ENCODE measurements at places on chromosomes 1 and 21.
A peak's percentile ranks its signal among the peaks of the same experiment; 100 is the strongest.

DNA sequence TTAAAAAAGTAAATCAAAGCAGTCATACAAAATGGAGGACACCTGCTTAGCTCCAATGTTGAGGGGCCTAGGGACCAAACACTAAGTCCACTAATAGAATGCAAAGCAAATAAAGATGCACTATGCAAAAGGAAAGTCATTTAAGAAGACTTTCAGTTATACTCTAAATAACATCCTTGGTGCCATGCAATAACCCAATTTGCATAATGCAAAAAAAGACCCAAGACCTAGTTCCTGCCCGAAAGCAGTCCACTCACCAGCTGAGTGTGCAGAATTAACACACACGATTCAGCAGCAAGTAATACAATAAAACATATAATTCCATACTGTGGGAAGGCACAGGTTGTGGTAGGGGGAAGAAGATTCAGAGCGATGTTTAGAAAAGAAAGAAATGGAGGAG lies 101.8 kb downstream of the TGFBR3 start:
- DNase-seq = no peak

DNA sequence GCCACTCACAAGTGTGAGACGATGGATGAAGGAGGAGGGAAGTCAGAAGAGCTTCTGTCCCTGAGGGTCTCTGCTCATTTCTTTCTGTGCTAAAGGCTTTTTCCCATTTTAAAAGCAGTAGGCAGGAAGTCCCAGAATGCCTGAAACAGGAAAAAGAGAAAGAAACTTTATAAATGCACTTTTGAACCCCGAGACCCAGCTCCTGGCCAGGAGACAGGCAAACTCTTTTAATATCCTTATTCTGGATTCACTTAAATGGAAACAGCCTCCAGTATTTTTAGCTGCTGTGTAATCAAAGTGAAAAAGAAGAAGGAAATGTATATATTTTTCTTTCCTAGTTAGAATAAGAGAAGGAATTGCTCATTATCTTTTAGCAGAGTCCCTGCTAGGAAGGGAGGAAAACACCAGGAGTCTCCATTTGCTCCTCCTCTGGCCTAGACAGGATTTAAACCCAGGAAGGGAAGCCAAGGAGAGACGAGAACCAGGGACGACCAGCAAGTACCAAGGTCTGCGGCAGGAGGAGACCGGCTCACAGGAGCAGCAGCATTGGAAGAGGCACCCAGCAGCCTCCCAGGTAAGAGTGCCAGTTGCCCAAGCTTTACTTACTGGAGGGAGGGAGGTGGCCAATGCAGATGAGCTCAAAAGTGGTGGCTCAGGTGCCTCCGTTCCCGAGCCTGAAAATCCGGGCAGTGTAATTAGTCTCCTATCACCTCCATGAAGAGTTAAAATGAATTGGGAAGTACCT lies at the start of gene TNN:
TNN (plus strand) TSS at position 472 of the 745 bp plus-strand sequence. CDS start 9,586 bp downstream, outside the sequence.
- no peak for DNase-seq

GRCh38 chr1:172993640-172994039 lies 57.1 kb downstream of the TNFSF18 start:
- peak; percentile 86 for DNase-seq

DNA sequence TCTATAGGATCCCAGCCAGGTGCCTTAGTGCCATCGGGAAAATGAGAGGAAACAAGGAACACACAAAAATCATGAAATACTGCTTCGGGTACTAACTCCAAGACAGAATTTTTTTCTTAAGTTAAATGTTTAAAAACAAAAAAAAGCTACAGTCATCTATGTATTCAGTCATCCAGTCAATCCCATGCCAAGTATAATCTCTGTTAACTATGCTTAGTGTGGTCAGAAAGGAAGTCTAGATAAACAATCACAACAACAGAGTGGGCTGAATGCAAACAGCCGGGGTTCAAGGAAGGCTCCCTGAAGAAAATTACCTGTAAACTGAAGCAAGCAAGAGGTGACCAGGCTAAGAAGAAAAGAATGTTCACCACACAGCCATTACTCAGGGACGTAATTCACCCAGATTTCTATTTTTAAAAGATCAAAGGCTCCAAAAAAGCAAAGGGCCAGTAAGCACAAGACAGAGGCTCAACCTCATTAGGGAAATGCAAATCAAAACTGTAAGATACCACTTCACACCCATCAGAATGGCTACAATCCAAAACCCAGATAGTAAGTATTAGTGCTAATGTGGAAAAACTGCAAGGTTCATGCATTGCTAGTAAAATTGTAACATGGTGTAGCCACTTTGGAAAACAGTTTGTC lies 53.0 kb downstream of the RERE start:
- no peak for DNase-seq

- DNase-seq = no peak
These were observed 55.1 kb upstream of the EFHD2 start for GRCh38 chr1:15354580-15354965.

Measured in BJ (cell line).